ENCODE measurements at places on chromosomes 7 and 10. TPM values are rescaled to one million over a fixed set of nuclear protein-coding genes. Genes with fewer than 3 reads are reported as not detected.

AGAP5 gene
- total RNA-seq = 8.2 TPM

PRSS37 gene
- not detected for total RNA-seq

TMUB1 gene
- total RNA-seq = 78.7 TPM

MRLN gene
- total RNA-seq = not detected

AASS gene
- total RNA-seq = 32.6 TPM

UTF1 gene
- not detected for total RNA-seq

ANXA8L1 gene
- total RNA-seq = not detected

POP7 gene
- total RNA-seq = 15.8 TPM

AKR1C4 gene
- total RNA-seq = not detected

SPOCK2 gene
- total RNA-seq = 14.9 TPM

LOXL4 gene
- total RNA-seq = 20.5 TPM

LRIT1 gene
- total RNA-seq = not detected
